Activated CD4-positive, alpha-beta T cell treated with anti-CD3 and anti-CD28 coated beads, Interleukin-2, amount 10 ng/mL, durations not matched to agents 24 days and 14 days (primary cell): ENCODE measurements at places on chromosomes 4 and X. TPM values are rescaled to one million over a fixed set of nuclear protein-coding genes. Genes with fewer than 3 reads are reported as not detected.

DNA sequence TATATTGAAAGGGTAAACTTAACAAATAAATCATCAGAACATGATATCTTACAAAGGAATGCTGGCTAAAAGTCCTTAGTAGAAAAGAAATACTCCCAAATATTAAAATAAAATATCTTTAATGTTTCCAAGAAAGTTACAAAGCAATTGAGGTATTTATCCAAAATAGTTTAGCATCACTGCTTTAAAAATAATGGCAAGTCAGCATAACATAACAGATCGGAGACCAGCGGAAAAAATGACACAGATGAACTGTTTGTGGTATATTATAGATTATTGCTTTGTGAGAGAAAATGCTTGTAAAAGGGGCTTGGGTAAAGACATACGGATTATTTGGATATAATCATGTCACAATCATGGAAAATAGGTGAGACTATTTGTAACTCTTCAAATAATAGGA, 168.5 kb upstream of the TEX13C start:
- DNase-seq = no peak

DNA sequence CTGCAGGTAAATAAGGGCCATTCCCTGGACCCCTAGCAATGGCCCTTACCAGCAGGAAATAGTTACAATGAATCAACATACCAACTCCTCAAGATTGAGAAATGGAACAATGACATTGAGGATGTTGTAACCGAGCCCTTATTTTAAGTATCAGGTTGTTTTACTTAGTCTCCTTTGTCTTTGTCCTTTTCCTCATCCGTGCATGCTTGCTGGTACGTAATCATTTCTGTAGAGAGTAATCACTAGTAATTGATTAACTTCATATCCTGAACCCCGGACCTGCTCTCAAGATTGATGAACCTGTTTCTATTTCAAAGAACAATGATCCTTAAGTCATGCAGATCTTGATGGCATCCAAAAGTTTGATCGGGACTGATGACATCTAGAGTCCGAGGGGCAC, 98.6 kb upstream of the LANCL3 start:
- no peak for DNase-seq

GRCh38 chr4:40912460-40913184, 162.9 kb downstream of the NSUN7 start:
- no peak for DNase-seq

- no peak for DNase-seq
Measured at GRCh38 chr4:72606751-72607150, 37.7 kb upstream of the ADAMTS3 start.

DNA sequence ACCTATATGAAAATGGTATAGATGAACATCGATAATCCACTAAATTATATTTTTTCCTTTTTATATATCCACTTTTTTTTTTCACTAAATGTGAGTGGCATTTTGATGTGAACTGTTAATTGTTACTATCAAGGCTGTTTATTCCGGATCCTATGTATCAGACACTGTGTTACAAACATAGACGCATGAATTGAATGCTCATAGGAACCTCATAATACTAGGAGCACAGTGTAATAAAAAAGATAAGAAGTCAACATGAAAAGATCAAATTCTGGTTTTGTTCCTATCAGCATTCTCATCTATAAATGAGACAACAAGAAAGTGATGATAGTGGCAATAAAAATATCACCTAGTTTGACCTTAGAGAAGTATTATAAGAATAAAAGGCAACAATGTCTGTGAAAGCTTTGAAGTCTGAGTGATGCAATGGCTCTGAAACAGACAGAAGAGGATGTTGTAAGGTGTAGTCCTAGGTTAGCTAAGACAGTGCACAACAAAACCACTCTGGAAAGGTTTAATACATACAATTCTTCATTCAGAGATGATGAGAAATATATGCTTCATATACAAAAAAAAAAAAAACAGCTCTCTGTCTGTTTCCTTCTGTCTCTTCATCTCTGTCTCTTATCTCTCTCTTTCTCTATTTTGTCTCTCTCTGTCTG, 148.6 kb upstream of the NLGN4X start:
- no peak for DNase-seq

- no peak for DNase-seq
Measured at GRCh38 chrX:9609499-9609898, 144.6 kb downstream of the TBL1X start.

The SPANXC gene
- total RNA-seq = not detected in 2 replicates

The RADX gene
- total RNA-seq = 5.7 and 7.4 TPM in 2 replicates
